Activated naive CD4-positive, alpha-beta T cell treated with anti-CD3 and anti-CD28 coated beads, Interleukin-2, amount 10 ng/mL, durations not matched to agents 7 days and 5 days (primary cell): ENCODE measurements at places on chromosomes 5 and 9.
A peak's percentile ranks its signal among the peaks of the same experiment; 100 is the strongest.

DNA sequence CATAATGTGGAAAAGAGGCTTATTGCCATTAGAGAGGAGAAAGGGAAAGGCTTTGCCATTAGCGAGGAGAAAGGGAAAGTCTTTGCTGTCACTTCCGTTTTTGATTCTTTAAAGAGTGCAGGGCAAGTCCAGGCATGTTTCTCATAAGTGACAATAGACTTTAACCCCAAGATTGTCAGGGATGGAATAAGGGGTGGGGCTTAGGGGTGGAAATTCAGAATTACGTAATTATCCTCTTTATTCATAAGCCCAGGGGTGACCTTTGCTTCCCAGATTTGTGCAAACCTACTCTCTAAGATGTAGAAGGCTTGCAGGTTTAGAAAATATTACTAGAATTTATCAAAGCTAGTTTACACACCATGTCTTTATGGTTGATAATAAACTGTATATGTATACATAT is 2.3 kb upstream of the PLK2 start:
- H3K36me3 ChIP-seq, result peaks cover 2% of the 10 kb centered on the region
- H3K27me3 ChIP-seq, result peaks cover 26% of the 10 kb centered on the region
- no peak overlapping the region for H3K4me3 ChIP-seq
- H3K4me1 ChIP-seq, result peaks cover 32% of the 10 kb centered on the region

DNA sequence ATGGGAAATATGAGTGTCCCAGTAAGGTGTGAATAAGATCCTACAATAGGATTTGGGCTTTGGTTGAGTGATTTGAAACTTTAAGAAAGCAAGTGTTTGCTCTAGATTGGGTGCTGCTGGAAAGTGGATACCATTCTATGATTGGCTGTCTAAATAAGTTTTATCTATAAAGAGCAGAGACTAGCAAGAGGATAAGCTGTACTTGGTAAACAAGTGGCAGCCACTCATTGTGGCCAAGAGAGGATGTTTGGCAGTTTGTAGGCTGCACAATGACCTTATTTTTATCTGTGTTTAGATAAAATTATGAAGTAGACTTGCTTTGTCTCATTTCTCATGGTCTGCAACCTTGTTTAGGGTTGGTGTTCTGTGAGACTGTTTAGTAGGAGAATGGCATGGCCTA is 341.6 kb upstream of the PIK3R1 start:
- no peak overlapping the region for H3K27ac ChIP-seq
- H3K4me3 ChIP-seq, result no peak overlapping the region
- H3K27me3 ChIP-seq, result no peaks in the 10 kb centered on the region
- H3K36me3 ChIP-seq, result no peaks in the 10 kb centered on the region
- DNase-seq, result no peak
- H3K4me1 ChIP-seq, result no peaks in the 10 kb centered on the region

DNA sequence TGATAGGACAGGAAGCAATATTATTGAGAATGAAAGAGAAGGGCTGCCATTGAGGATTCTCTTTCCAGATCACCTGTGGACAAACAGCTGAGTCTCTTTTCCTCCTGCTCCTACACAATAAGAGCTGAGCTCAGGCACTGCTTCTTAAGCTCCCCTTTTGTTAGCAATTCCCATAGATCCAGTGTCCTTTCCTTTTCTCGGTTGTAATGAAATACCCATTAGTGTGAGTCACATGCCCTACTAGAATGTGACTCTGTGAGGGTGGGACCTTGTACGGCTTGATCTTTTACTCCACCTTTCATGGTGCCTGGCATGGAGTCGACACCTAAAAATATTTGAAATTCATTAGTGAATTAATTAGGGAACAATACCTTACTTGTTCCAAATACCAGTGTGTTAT is 269.2 kb downstream of the NR3C1 start:
- no peaks in the 10 kb centered on the region for H3K27me3 ChIP-seq
- DNase-seq, result no peak

- H3K27ac ChIP-seq, result no peak overlapping the region
- no peak overlapping the region for H3K4me3 ChIP-seq
- H3K36me3 ChIP-seq, result no peaks in the 10 kb centered on the region
Measured at GRCh38 chr5:109567374-109568044, 122.2 kb upstream of the MAN2A1 start.

DNA sequence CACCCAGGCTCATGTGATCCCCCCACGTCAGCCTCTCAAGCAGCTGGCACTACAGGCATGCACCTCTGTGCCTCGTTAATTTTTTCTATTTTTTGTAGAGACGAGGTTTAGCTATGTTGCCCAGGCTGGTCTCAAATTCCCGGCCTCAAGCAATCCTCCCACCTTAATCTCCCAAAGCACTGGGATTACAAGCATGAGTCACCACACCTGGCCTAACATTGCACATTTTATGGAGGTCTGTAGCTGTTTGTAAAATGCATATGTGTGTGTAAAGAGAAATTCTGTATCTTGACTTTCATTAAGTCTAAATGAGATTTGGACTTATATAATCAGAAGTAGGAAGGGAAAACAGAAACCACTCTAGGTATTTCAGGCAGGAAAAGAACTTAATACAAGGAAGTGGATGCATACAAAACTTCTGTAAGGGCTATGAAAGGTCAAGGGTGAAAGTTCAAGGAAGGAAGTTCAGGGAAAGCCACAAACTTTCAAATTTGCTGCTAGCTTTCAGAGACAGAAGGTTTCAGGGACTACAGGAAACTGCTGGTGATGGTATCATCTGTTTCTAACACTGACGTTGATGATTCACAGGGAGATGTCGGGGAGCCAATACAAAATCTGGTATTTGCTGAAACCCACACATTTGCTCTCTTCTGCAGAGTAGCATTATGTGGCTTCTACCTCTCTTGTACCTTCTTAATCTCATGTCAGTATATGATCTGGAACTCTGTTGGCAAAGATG is 209.4 kb downstream of the PIK3R1 start:
- peak overlapping the region; percentile 28 for H3K27ac ChIP-seq
- no peak overlapping the region for H3K4me3 ChIP-seq
- peaks cover 16% of the 10 kb centered on the region for H3K27me3 ChIP-seq
- H3K36me3 ChIP-seq, result no peaks in the 10 kb centered on the region

DNA sequence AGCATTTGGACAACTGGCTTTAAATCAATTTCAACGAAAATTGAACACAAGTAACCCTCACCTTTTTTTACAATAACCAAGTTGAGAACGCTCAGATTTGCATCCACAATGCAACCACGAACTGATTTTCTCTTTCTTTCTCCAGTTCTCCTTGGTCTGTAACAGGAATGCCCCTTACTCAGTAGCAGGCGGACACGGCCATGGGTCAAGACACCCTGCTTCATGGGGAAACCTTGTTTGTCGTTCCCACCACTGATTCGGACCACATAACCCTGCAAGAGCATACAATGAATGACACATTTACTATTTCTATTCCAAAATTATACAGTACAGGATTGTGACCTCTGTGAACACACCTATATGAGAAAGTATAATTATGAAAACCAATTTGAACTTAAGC is 1.4 kb downstream of the RPS6 start:
- peak overlapping the region; percentile 95 for H3K27ac ChIP-seq
- H3K4me1 ChIP-seq, result peaks cover 52% of the 10 kb centered on the region
- H3K36me3 ChIP-seq, result peaks cover 58% of the 10 kb centered on the region
- DNase-seq, result no peak
- H3K4me3 ChIP-seq, result peak overlapping the region; percentile 89

- no peak overlapping the region for H3K4me3 ChIP-seq
- H3K4me1 ChIP-seq, result no peaks in the 10 kb centered on the region
- H3K36me3 ChIP-seq, result no peaks in the 10 kb centered on the region
- no peaks in the 10 kb centered on the region for H3K27me3 ChIP-seq
Measured at GRCh38 chr9:82457891-82458290, 469.3 kb downstream of the SPATA31D1 start.

DNA sequence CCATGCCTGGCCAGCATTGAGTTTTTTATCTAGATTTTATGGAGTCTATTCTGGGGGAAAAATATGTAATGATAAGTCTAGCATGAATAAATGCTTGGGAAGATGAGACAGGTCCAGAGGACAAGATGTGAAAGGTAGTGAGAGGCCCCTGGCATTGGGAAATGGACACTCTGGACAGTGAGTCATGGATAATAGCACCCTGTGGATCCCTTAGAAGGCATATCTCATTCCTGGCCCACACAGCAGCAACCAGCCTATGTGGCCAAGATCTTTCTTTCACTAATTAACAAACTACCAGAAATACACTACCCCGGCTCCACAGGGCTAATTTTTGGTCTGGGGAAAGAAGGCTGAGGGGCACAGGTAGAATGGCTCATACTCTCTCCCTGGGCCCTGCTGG is 356.1 kb downstream of the TRIM32 start:
- no peak overlapping the region for H3K4me3 ChIP-seq
- DNase-seq, result no peak
- H3K4me1 ChIP-seq, result no peaks in the 10 kb centered on the region
- no peaks in the 10 kb centered on the region for H3K27me3 ChIP-seq
- no peak overlapping the region for H3K27ac ChIP-seq

DNA sequence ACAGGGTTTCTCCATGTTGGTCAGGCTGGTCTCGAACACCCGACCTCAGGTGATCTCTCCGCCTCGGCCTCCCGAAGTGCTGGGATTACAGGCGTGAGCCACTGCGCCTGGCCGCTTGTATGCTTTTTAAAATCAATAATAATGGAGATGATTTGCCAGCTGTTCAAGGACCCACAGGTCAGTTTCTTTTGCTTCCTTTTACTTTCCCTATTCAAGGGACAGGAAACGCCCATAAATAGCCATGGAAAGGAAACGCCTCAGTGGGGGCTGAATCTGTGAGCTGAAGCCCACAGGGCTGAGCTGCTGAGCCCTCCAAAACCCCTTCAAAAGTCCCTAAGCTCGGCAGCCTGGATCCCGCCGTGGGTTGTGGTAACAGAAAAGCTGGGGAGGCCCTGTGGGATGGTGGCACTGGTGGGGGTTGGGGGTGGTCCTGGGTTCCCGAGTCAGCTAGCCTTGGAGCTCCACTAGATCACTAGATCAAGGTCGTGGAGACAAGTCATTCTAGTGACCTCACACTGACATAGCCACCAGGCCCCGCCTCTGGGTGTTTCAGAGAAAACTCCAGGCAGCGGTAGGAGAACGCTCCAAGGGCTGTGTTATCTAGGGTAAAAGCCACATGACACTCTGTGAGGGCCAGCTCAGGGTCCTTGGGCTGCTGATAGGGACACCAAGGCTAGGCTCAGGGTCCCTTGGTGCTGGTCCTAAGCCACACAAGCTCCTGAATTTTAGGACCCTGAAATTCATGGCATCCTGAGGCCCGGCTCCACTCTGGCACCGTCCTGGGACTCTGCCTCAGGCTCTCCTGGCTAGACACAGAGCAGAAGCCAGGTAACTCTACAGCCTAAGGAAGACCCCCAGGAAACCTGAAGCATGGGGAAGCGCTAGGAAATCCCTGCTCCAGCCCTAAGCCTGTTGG is 18.0 kb upstream of the DUSP1 start:
- no peak overlapping the region for H3K4me3 ChIP-seq
- no peak for DNase-seq
- H3K4me1 ChIP-seq, result no peaks in the 10 kb centered on the region
- no peaks in the 10 kb centered on the region for H3K36me3 ChIP-seq
- no peak overlapping the region for H3K27ac ChIP-seq
- H3K27me3 ChIP-seq, result no peaks in the 10 kb centered on the region

DNA sequence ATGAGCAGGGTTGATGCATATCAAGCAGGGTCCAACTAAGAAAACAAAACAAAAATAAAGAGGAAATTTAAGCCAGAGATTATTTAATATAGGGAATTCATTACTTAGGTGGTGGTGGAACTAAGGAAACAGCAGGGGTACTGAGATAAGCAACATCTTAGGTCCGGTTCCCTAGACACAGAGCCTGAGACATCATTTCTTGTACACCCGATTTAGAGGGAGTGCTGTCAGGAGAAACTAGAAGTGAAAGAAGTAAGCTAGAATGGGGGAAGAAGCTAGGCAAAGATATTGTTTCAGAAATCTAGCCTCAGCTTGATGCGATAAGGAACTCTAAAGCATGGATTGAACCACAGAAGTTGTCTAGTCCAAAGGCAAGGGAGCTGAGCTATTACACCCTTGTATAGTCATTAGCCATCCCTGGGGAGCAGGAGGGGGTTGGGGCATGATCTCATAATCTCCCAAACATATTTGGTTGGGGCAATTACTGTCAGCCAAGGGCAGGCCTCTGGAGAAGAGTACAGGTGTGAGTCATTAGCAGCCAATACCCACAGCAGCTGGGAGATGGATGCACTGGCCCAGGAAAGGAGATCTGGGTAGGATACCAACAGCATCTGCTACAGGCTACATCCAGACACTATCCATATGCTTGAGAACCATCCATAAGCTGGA is 194.5 kb downstream of the ARL15 start:
- no peak for DNase-seq
- H3K27ac ChIP-seq, result no peak overlapping the region
- H3K4me3 ChIP-seq, result no peak overlapping the region
- H3K36me3 ChIP-seq, result no peaks in the 10 kb centered on the region

GRCh38 chr9:13013991-13014883 is 239.4 kb downstream of the LURAP1L start:
- no peaks in the 10 kb centered on the region for H3K4me1 ChIP-seq
- H3K27me3 ChIP-seq, result no peaks in the 10 kb centered on the region
- no peak for DNase-seq
- no peaks in the 10 kb centered on the region for H3K36me3 ChIP-seq
- H3K27ac ChIP-seq, result no peak overlapping the region

GRCh38 chr5:170117736-170118135 is 12.0 kb downstream of the FOXI1 start:
- H3K4me1 ChIP-seq, result no peaks in the 10 kb centered on the region
- no peaks in the 10 kb centered on the region for H3K36me3 ChIP-seq
- no peak overlapping the region for H3K27ac ChIP-seq
- no peak overlapping the region for H3K4me3 ChIP-seq
- H3K27me3 ChIP-seq, result peaks cover 20% of the 10 kb centered on the region

GRCh38 chr9:2810420-2811075 is 33.3 kb downstream of the PUM3 start:
- no peaks in the 10 kb centered on the region for H3K27me3 ChIP-seq
- no peaks in the 10 kb centered on the region for H3K4me1 ChIP-seq
- no peak for DNase-seq
- H3K4me3 ChIP-seq, result no peak overlapping the region
- H3K36me3 ChIP-seq, result peaks cover 43% of the 10 kb centered on the region

DNA sequence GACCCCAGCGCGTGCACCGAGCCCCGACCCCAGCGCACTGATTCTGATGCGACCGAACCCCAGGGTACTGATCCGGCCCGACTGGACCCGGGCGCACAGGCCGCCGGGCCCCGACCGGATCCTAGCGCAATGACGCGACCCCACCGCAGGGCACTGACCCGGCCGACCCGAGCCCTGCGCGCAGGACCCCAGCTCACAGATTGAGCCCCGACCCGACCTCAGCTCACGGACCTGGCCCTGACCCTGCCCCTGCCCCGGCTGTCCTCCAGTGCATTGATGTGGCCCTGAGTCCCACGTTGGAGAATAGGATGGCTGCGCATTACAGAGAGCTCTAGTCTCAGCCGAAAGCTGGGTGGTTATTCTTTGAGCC is 438 bp downstream of the TRIP13 start:
- DNase-seq, result no peak
- H3K4me1 ChIP-seq, result peaks cover 43% of the 10 kb centered on the region
- H3K36me3 ChIP-seq, result peaks cover 52% of the 10 kb centered on the region
- no peaks in the 10 kb centered on the region for H3K27me3 ChIP-seq
